ENCODE measurements at places on chromosomes 13 and 19. TPM values are rescaled to one million over a fixed set of nuclear protein-coding genes. Genes with fewer than 3 reads are reported as not detected.

MYPOP gene
- 14.8 TPM for total RNA-seq

PINLYP gene
- 10.6 TPM for total RNA-seq

ZNF729 gene
- total RNA-seq: not detected

GPC5 gene
- total RNA-seq: 0.46 TPM

DIRAS1 gene
- 24.3 TPM for total RNA-seq

MIPEP gene
- total RNA-seq: 28.1 TPM

C5AR2 gene
- 0.14 TPM for total RNA-seq

ZNF570 gene
- total RNA-seq: 4.7 TPM

KLK6 gene
- total RNA-seq: 1.1 TPM

SPC24 gene
- 62.2 TPM for total RNA-seq

IZUMO2 gene
- total RNA-seq: 3.5 TPM

LILRA1 gene
- not detected for total RNA-seq

MIER2 gene
- total RNA-seq: 56.3 TPM

ZIC2 gene
- total RNA-seq: 376 TPM

PROZ gene
- total RNA-seq: not detected

POLD1 gene
- total RNA-seq: 179 TPM

CEACAM6 gene
- total RNA-seq: 0.53 TPM

SIGLEC12 gene
- not detected for total RNA-seq

CEACAM3 gene
- not detected for total RNA-seq

SPTBN4 gene
- 5.7 TPM for total RNA-seq

ZNF723 gene
- total RNA-seq: not detected

FAAP24 gene
- 5.2 TPM for total RNA-seq

TIMM29 gene
- 30.0 TPM for total RNA-seq

ODAD3 gene
- total RNA-seq: 4.8 TPM

PSG11 gene
- total RNA-seq: not detected

ZNF628 gene
- 14.0 TPM for total RNA-seq

LPAR6 gene
- total RNA-seq: 3.3 TPM

SLITRK1 gene
- total RNA-seq: 1.6 TPM

CHST8 gene
- 23.8 TPM for total RNA-seq

ZFR2 gene
- total RNA-seq: 22.6 TPM

DYRK1B gene
- total RNA-seq: 12.2 TPM

HRC gene
- total RNA-seq: 4.6 TPM

LRRC63 gene
- total RNA-seq: not detected

UBL5 gene
- 411 TPM for total RNA-seq

PDE4C gene
- total RNA-seq: 3.0 TPM

TMEM143 gene
- total RNA-seq: 29.6 TPM

DKKL1 gene
- 2.4 TPM for total RNA-seq

Data from WTC11 (cell line).